ENCODE measurements at places on chromosomes 1 and 21.

DNA sequence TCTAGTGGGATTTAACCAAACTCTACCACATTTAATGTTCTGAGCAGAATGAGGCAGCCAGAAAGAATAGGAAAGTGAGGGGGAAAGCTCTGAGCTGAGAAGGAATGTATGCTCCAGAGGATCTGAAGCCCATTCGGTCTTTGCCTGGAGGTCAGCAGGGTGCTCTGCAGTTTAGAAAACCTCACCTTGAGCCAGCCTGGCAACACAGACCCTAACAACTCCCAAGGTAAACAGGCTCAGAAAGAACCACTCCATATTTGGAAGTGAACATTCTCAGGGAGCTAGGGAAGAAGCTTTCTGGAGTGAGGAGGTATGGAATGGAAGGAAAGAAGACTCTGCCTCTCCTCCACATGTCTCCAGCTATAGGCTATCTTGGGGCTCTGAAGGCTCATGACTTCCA, 398.8 kb downstream of the SEC16B start:
- DNase-seq, result no peak

- DNase-seq, result no peak
Observed at GRCh38 chr1:53288002-53288789, 39.7 kb downstream of the LRP8 start.

DNA sequence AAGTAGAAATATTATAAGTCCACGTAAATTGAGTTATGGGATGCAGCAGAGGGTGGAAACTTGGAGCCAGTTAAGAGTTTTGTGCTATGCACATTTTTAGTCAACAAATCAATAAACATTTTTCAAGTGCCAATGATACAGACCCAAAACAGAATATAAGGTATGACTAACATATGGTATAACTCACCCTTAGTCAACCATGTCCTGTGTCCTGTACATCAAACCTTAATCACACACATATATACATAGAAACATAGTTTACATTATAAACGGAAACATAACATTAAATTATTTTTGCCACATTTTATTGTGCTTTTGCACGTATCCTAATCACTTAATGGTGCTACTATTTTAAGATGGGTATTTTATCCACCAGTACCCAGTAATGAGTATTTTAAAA, 136.1 kb upstream of the USH2A start:
- no peak for DNase-seq

GRCh38 chr21:45897191-45898027, 84.2 kb upstream of the COL6A1 start:
- DNase-seq, result no peak

GRCh38 chr1:25066256-25066655, 136.2 kb upstream of the RUNX3 start:
- DNase-seq, result no peak

GRCh38 chr21:45154511-45155508, 80.4 kb downstream of the ADARB1 start:
- DNase-seq, result no peak

GRCh38 chr1:14835725-14836124, 237.2 kb downstream of the KAZN start:
- DNase-seq, result no peak

DNA sequence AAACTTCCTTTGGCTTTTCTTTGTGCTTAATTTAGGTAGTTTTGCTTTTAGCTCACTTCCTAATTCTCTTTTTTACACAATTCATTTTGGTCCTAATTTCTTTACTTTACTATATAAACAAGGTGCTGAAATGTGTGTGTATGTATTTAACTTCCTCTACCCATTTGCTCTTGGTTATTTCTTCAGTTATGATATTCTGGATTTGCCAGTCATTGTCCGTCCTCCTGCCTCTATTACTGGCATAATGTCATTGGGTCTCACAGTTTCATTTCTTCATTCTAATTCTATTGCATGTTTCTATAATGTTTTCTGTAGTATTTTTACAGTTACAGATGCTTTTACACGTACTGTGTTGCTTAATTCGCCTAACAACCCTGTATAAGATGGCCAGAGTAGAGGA, 96.2 kb downstream of the ZMYM4 start:
- DNase-seq, result no peak

DNA sequence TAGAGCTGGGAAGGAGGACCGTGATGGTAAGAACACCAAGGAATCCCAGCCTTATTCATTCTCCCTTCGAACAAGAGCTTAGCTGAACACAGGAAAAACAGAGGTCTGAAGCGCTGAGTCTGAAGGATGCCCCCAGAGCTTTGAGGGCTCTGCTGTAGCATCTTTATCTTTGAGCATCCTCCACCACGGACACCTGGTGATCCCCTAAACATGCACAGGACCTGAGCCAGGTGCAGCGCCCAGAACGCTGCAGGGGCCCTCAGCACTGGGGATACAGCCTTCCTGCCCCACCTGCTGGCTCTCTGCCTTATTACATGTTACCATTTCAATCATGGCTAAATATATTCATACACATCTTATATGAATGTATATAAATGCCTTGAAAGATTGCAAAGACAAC, 7.7 kb upstream of the GPATCH4 start:
- DNase-seq, result peak; percentile 45

DNA sequence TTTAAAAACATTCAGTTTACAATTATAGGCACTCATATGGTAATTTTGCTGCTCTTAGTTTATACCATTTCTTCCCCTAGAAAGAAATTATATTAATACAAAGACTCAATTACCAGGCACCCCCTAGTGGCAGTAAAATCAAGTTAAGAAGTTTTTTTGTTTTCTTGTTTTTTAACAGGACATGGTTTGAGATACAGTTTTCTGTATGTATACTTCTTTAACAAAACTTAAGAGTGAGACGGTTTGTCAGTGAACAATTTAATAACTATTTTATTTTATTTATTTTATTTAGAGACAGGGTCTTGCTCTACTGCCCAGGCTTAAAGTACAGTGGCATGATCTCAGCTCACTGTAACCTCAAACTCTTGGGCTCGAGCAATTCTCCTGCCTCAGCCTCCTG, 224.6 kb downstream of the FAF1 start:
- peak; percentile 30 for DNase-seq

GRCh38 chr21:27570306-27570868, 603.5 kb upstream of the ADAMTS5 start:
- DNase-seq, result no peak

- DNase-seq, result no peak
Observed at GRCh38 chr1:231037585-231038517, 2.2 kb downstream of the FAM89A start.

Measured in hematopoietic multipotent progenitor cell treated with erythropoietin and hydrocortisone succinate and interleukin-3 and kit ligand, for 15 days (in vitro differentiated cells).